Thyroid gland (tissue), 4 donors: ENCODE measurements at places on chromosomes 7 and 10.

GRCh38 chr10:27134371-27134770 is 19.8 kb downstream of the YME1L1 start:
- no peak for DNase-seq

DNA sequence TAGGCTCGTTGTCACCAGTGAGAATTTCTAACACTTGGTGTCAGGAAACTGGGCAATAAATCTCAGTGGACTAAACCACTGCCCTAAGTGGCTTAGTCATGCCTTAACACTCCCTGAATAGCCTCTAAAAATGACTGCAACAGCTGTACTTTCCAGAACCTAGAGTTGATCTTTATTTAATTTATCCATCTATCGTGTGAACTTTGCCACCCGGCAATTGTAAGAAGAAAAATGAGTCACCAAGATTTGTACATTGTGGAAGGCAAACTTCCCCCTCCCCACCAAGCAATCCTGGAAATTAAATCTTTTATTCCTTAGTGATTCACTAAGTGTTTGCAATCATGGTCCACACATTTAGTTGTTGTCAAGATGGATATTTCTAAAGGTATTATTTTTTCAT is 47.1 kb downstream of the NXPH1 start:
- DNase-seq, result no peak

DNA sequence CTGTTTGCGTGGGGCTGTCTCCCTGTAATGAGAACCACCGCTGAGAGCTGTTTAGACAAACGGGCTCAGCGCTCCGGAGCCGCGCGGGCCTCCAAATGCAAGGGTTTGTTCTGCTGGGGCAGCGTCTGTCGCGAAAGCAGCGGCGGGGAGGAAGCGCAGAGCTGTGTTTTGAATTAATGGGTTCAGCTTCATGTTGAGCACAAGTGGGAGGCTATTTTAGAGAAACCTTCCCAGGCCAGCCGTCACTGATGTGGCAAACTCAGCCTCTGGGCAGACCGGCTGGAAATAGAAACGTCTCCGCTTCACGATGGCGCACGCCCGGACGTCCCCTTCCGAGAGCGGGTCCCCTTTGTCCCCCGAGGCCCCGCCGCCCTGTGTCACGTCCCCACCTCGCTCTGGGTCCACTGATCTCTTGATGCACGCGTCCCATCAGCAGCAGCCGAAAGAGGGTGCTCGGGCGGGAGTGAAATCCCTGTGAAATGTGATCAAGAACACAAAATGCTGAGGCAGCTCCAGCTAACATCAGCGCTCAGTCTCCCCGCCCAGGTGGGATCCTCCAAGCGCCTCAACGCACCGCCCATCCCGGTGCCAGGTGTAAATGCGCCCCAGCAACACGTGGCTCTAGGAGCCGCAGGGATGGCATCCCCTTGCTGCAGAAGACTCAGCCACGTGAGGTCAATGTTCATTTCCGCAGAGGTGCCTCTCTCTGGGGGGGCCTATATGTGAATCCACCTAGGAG is 44.9 kb downstream of the BAMBI start:
- DNase-seq, result peak; percentile 21

DNA sequence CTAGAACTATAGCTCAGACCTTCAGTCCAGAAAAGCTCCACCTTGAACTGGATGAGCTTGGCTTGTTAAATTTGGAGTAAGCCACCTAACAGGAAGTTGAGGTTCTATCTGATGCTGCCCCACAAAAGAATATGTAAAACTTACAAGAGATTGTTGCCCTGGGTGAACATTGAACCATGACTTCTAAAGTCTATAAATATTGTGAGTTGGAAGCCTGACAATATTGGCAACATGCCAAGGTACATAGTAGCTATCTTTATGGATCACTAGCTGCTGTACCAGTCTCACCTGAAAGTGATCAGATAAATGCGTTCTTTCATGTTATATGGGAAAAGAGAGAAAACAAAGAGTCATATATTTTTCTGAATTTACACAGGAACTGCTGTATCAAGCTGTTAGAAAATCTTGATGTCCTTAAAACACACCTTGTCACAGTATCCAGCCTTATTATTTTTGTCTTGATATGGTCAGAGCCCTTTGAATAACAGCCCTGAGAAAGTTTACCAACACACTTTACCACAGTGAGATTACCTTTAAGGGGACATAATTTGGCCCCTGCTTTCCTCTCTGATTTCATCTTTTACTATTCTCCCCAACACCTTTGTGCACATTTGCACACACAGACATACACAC is 92.0 kb downstream of the LSMEM1 start:
- DNase-seq, result no peak

- no peak for DNase-seq
Observed at GRCh38 chr10:69279110-69279509, 814 bp downstream of the HK1 start.

GRCh38 chr10:133405844-133406527 is 12.0 kb downstream of the MTG1 start:
- no peak for DNase-seq

GRCh38 chr10:101011517-101012423 is 12.2 kb downstream of the LZTS2 start:
- DNase-seq, result no peak

DNA sequence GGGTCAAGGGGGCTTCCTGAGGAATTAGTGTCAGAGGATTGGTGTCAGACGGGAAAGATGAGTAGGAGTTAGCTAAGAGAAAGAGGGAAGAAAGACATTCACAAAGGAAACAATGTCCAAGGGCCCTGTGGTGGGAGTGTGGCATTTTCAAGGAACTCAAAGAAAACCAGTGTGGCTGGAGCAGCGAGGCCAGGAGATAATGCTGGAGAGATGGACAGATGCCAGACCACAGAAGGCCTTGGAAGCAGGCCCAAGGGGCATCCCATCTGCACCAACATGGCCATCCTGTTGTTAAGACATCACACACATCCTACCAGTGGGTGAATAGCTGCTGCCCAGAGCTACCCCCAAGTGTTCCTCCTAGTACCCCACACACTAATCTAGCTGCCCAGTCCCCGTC is 36.1 kb upstream of the CUL1 start:
- no peak for DNase-seq

DNA sequence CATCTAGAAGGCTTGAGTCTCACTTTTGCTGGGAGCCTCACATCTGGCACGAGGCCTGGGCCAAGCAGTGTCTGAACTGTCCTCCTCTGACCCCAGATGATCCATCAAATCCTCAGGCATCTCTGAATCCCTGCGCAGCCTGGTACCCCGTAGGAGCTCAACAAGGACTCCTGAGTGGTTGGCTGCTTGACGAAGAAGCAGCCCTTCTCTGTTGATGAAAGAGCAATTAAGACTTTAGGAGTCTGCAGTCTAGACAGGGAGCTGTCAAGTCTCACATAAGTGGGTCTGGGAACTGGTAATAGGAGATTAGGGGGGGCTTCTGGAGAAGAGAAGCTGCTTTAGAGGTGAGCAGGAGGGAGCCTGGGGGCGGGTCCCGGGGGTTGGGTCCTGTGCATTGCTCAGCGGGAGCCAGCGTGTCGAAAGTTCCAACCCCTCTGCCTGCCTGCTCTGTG is 326.0 kb downstream of the RPS24 start:
- DNase-seq, result no peak

- DNase-seq, result no peak
Observed at GRCh38 chr7:26699766-26700165, 164.6 kb downstream of the SKAP2 start.

GRCh38 chr10:1576467-1577372 is 160.6 kb downstream of the ADARB2 start:
- no peak for DNase-seq

DNA sequence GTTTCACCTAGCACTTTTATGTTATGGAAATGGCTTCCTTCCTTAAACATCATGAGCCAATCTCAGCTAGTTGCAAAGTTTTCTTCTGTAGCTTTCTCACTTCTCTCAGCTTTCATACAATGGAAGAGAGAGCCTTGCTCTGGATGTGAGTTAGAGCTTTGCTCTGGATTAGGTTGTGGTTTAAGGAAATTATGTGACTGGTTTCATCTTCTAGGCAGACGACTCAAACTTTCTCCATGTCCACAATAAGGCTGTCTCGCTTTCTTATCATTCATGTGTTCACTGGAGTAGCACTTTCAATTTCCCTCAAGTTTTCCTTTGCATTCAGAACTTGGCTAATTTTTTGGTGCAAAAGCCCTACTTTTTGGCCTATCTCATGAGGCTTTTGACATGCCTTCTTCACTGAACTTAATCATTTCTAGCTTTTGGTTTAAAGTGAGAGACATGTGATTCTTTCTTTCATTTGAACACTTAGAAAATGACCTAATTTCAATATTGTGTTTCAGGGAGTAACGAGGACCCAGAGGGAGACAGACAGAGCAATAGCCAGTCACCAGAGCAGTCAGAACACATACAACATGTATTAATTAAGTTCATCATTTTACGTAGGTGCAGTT is 49.8 kb downstream of the CNOT4 start:
- DNase-seq, result no peak

GRCh38 chr7:72317341-72317740 is 94.8 kb downstream of the CALN1 start:
- no peak for DNase-seq

DNA sequence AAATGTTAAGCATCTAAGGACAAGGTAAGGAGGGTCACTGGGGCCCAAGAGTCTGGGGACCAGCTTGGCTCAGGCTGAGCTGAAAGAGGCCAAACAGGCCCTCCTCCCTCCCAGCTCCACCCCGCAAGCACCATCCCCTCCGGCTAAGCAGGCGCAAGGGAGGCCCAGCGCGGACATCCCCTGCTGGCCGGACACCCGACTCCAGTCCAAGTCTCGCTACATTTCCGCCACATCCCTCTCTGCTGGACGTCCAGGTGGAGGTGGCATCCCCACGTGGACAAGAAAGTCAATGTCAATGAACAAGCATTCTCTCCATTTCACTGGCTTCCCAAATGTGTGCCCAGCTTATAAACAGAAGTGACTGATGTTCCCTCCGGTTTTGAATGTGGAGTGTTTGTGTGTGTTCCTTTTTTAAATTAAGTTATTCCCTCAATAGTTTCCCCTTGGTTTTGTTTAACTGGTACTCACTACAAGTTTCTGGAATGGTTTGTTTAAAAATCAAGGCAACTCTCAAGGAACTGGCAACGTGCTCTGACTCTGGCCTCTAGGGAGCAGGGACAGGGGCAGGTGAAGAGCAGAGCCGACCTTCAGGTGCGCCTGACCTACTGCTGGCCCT is 35.4 kb downstream of the PSAP start:
- no peak for DNase-seq

DNA sequence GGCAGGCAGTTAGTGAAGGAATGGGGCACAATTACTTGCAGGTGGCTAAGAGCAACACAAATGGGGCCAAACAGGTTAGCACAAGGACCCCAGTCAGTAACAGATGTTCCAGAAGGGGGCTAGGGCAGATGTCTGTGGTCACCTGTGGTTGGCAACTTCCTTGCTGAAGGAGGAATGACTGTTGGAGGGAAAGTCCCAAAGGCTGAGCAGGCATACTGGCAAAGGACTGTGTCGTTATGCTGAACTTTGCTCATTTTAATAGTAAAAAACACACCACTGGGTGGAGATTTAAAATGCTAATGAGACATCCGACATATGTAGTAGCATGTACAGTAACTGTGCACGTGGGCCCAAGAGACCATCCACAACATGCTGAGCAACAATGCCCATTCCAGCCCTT is 511.6 kb downstream of the CALN1 start:
- DNase-seq, result no peak
